ENCODE measurements at places on chromosomes 16 and 17. TPM values are rescaled to one million over a fixed set of nuclear protein-coding genes. Genes with fewer than 3 reads are reported as not detected.

GRCh38 chr16:90011908-90012501 is 7.3 kb downstream of the DBNDD1 start:
- DNase-seq = no peak

ST6GALNAC1 gene
- total RNA-seq = 0.36 TPM

GRCh38 chr17:17066021-17066420 is 23.8 kb downstream of the MPRIP start:
- DNase-seq = no peak

DNA sequence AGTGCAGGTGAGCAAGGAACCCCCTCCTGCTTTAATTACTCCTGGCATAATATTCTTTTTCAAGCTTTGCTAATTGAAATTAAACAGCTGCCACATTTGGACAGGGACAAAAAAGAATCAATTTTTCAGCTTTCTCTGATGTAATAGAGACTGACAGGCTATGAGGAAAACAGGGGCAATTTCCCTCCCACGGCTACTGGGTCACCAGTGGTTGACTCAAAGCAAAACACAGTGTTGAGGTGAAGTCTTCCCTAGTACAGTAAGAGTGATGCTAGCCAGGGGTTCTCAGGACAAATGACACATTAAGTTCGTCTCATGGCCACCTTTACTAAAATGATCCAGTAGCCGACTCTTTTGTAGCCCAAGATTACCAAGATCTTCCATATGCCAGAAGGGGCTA is 38.6 kb upstream of the PMFBP1 start:
- no peak for DNase-seq

SNAI3 gene
- total RNA-seq = 0.58 TPM

RAB34 gene
- 649 TPM for total RNA-seq

GRCh38 chr17:78919861-78920450 is 5.2 kb downstream of the TIMP2 start:
- no peak for DNase-seq
